ENCODE measurements at places on chromosomes 11 and 22.
A peak's percentile ranks its signal among the peaks of the same experiment; 100 is the strongest.

- DNase-seq = no peak
Measured at GRCh38 chr11:126113515-126113957, 50.9 kb upstream of the CDON start.

DNA sequence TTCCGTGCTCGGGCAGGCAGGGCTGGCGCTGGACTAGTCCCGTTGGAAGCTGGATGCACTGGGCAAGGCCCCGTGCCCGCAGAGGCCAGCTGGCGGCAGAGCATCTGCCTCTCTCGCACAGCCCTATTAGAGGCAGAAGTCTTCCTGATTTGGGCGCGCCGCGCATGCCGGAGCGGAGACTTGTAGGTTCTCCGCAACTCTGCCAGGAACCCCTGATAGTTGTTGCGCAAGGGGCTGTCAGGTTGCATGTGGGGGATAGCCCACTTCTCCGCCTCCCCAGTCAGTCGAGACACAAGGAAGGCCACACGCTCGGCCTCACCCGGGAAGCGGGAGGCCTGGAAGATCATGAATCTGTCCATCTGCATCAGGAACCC is 1.2 kb downstream of the RTL6 start:
- no peak for DNase-seq

DNA sequence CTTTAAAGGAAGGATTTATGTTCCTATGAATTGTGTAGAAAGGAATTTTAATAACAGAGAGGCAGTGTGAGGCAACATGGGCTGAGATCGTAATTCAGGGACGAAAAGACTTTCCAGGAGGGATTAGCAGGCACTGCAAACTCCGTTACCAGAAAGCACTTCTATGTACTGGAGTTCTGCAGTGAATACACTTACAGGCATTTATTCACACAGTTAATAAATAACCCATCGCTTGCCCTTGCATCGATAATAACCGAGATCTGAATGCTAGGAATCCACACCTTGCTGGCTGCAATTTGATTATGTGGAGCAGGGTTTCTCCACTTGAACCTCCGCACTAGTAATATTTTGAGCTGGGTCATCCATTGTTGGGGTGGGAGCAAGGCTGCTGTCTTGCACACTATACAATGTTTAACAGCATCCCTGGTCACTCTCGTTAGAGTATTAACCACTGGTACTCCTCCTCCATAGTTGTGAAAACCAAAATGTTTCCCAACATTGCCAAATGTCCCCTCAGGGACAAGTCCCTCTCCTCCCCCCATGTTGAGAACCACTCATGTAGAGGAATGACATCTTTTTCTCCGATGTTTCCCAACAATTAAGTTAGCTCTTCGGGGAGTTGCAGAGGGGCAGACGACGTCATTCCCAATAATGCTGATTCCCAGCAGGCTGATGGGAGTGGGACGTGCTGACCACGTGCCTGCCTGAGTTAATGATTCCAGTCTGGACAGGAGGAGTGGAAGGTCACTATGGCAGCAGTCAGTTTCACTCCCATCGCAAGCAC is 99.5 kb downstream of the SNX19 start:
- DNase-seq = no peak

DNA sequence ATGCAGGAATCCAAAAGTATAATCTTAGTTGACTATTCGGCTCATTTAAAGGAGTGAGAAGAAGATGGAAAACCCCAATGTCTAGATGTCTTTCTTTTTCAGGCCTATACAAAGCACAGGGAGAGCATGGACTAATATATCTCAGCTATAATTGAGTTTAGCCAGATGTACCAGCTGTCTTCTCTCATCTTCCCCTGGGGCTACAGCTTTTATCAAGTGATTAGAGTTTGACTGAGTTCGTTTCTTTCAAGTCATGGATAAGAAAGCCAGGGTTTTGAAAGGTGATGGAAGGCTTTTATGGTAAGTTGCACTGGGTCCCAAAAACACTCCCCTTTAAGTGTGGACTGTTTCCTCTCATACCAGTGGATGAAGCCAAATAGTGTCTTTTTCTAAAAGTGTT is 1172.8 kb upstream of the TENM4 start:
- DNase-seq = no peak

DNA sequence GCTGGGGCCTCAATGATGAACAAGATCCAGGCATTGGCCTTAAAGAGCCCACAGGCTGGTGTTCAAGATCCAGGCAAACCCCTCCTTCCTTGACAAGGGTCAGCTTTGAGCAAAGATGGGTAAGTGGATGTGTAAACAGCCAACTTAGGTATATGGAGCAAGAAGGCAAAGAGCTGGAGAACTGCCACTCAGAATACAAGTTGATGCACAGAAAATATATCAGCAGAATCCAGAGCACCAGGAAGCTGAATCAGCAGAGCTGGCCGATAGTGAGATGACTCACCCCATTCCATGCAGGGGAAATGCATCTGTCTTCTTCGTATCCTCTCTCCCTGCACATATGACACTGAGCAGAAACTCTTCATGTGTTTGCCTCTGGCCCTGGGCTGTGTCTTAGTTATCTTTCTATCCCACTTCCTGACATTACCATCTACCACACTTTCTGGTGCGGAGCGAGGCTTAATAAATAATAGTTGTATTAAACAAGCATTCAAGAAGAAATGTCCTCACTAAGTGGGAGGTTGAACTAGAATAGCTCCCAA is 57.8 kb downstream of the ENDOD1 start:
- DNase-seq = peak; percentile 58

GRCh38 chr11:122101625-122102291 is 14.3 kb downstream of the BLID start:
- peak; percentile 95 for DNase-seq

- DNase-seq = no peak
Measured at GRCh38 chr11:125082611-125083311, 19.7 kb downstream of the SLC37A2 start.

- DNase-seq = no peak
Measured at GRCh38 chr22:31647523-31648320, 14.3 kb downstream of the PISD start.

GRCh38 chr11:121194731-121195596 is 93.9 kb downstream of the TECTA start:
- DNase-seq = peak; percentile 60

DNA sequence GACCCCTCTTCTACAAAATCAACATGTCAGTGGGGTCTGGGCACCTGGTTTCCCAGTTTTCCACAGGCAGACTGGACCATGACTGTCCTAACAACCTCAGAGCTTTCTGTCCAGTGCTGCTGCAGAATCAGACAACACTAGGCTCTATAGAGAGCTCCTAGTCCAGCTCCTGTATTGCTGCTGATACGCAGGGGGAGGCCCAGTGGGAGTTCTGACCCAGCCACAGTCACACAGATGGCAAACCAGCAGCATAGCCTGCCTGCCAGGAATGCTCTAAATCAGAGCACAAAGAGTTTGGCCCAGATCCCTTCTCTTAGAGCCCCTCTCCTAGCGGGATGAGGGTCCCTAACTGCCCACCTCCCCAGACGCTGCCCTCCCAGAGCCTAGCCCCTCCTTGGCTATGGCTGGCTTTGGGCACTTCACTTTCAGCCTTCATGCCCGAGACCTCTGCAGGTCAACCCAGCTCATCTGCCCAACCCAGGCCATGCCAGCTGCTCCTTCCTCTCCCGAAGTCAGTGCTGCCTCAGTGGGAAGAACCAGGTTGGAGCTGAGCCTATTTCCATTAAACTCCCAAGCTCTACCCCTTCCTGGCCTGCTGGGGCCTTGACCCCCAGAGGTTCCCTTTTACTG is 15.8 kb upstream of the SLCO2B1 start:
- no peak for DNase-seq

GRCh38 chr11:90373971-90374370 is 151.1 kb upstream of the CHORDC1 start:
- no peak for DNase-seq

GRCh38 chr22:36734171-36735058 is 30.9 kb upstream of the CACNG2 start:
- DNase-seq = no peak

DNA sequence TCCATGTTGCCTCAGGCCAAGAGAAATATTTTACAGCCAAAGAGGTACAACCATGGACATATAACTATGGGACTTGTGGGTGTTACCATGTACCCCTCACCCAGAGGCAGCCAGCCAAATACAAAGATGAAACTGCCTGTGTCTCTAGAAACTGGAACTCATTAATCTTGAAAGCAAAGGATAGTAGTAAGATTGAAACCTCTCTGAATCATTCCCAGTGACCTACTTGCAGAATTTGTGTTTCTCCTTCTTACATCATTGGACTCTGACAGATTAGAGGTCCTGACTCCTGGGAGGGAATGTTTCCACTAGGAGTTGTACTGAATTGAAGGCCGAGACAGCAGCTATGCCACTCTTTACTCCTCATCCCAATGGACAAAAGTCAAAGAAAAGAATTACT is 257.4 kb upstream of the UBASH3B start:
- no peak for DNase-seq

GRCh38 chr22:37346505-37346895 is 64.2 kb downstream of the CYTH4 start:
- no peak for DNase-seq

- no peak for DNase-seq
Measured at GRCh38 chr22:38957046-38957770, at the start of gene APOBEC3A. TSS of gene APOBEC3A (plus strand) at chr22:38957609. CDS start at chr22:38957692, 83 bp downstream.

DNA sequence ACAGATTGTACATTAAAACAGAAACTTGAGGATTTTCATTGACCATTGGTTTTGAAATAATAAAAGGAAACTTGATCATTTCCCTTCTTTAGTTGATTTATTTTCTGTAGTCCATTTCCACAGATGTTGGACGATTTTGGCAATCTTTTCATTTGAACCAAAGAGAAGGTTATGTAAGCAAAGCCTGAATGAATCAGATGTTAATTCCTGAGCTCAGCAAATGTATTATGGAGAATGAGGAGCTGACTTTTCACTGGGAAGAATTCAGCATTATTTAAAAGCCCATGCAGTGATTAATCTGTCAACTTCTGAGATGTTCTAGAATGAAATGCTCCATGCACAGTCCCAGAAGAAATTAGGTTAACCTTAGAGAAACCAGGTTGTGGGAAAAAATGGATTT is 29.0 kb downstream of the ELMOD1 start:
- peak; percentile 9 for DNase-seq

- DNase-seq = no peak
Measured at GRCh38 chr11:109526931-109527330, 104.9 kb downstream of the C11orf87 start.

DNA sequence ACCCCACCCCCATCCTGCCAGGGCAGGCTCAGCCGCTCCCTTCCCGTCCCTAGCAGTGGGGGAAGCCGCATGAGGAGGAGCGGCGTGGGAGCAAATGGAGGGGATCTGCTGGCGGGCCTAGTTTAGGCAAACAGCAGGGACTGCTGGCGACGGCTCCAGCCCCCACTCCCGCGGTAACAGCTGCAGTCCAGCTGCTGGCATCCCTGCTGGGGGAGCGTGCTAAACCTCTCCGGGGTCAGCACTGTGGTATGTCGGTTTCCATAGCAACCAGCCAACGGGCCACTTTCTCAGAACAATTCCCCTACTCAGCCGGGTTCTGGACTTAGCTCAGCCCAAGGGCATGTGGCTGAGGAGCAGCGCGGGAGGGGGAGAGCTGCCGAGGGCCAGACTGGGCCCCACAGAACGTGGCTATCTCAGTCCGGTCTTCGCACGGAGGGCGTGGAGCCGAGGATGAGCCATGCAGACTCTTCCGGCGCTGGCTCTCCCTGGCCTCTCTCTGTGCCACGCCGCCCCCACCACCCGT is 98.8 kb downstream of the PKNOX2 start:
- peak; percentile 88 for DNase-seq

DNA sequence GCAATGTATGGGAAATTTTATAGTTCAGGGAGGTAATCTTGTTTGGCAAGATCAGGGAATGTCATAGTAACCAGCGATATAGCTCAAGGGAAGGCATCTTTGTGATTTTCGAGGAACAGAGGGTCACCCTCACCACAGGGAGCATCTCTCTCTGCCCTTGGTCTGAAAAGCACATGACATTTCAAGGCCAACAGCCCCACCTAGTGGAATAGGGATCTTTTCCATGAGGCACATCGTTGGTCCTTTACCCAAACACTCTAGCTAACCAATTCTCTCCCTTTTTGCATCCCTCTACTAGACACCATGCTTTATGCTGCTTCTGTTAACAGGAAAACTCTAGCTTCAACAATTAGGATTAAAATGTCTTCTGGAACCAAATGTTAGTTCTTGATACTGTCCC is 179.0 kb downstream of the GRM5 start:
- no peak for DNase-seq

DNA sequence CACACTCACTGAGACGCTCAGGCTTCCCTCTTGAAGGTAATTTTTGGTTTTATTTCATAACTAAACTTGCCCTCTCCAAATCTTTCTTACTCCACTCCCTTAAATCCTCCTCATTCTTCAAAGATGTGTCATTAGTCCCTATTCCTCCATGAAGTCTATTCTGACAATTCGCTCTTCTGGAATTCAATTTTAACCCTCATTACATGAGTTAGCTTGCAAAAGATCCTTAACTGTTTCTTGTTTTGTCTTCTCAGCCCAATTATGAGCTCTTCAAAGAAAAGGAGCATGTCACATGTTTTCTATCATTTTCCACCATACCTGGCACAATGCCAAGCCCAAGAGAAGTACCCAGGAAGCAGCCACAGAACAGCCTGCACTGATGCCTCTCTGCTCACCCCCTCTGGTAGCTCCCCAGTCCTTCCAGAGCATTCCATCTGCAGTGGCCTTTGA is 13.0 kb downstream of the GALNT18 start:
- DNase-seq = no peak

GRCh38 chr11:69958308-69958707 is 119.8 kb upstream of the ANO1 start:
- DNase-seq = no peak

DNA sequence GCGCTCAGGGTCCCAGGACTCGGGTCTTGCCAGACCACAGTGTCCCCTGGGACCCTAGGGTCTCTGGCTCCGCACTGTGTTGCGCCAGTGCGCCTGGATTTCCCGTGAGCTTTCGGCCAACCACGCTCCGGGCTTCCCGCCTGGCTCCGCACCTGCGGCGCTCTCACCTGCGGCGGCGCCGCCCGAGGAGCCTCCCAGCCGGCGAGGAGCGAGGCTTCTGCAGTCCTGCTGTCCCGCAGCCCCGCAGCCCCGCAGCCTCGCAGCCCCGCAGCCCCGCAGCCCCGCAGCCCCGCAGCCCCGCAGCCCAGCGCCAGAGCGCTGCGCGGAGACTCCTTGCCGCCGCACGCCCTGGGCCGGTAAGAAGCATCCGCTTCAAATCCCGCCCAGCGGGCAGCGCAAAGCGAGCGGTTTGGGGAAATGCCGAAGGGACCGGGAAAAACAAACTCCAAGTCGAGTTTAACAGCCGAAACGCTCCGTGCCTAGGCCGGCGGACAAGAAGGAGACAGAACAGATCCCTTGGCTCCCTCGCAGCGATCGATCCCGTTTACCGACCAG is 939 bp downstream of the ALX4 start:
- DNase-seq = no peak

- DNase-seq = no peak
Measured at GRCh38 chr22:17728786-17729185, 45.5 kb downstream of the BID start.
